Fibroblast of villous mesenchyme (primary cell): ENCODE measurements at places on chromosomes 7 and 10.
A peak's percentile ranks its signal among the peaks of the same experiment; 100 is the strongest.

- peak; percentile 51 for DNase-seq
Observed at GRCh38 chr7:20329389-20330238, 1.1 kb upstream of the ITGB8 start.

GRCh38 chr7:40315277-40315676 lies 180.5 kb downstream of the SUGCT start:
- DNase-seq = no peak

- DNase-seq = no peak
Observed at GRCh38 chr7:631291-631711, 95.2 kb upstream of the DNAAF5 start.

- no peak for DNase-seq
Observed at GRCh38 chr7:150717814-150718420, 1.5 kb downstream of the GIMAP1 start.

- peak; percentile 7 for DNase-seq
Observed at GRCh38 chr10:115118346-115118745, 25.2 kb downstream of the ATRNL1 start.

- DNase-seq = peak; percentile 88
Observed at GRCh38 chr10:29946953-29947700, 112.3 kb downstream of the JCAD start.

GRCh38 chr10:33201056-33201780 lies 133.2 kb downstream of the NRP1 start:
- peak; percentile 90 for DNase-seq

GRCh38 chr10:63798599-63799498 lies 277.6 kb downstream of the REEP3 start:
- peak; percentile 78 for DNase-seq

- no peak for DNase-seq
Observed at GRCh38 chr10:48773580-48773979, 88.9 kb downstream of the WDFY4 start.

DNA sequence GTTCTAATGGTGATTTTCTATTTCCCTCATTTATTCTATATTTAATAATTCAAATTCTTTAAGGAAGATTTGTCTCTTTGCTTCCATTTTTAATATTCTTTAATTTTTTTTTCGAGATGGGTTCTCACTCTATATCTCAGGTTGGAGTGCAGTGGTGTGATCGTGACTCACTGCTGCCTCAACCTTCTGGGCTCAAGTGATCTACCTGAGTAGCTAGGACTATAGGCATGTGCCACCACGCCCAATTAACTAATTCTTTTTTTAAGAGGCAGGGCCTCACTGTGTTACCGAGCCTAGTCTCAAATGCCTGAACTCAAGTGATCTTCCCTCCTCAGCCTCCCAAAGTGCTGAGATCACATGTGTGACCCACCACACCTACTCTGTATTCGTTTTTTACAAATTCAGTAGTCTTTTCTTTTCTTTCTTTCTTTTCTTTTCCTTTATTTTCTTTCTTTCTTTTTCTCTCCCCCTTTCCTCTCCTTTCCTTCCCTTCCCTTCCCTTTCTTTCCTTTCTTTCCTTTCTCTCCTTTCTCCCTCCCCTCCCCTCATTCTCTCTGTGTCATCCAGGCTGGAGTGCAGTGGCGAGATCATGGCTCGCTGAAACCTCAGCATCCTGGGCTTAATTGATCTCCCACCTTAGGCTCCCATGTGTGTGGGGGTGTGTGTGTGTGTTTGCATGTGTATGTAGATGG lies 323.1 kb downstream of the ADK start:
- no peak for DNase-seq

DNA sequence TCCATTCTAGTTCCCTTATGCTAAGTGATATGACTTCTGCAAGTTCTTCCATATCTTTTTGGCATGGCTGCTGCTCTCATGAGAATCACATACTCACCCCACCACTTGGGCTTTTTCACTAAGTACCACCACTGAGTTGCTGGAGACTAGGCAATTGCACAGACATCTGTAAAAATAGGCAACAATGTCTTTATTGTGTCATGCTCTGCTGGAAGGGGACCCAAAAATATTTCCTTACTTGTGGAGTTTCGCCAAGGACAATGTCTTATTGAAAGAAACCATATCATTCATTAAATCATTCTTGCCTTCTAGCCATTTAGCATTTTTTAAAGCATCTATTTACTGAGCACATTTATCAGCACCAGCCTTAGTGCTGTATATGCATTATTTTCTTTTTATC lies 17.4 kb upstream of the ASZ1 start:
- no peak for DNase-seq

- DNase-seq = no peak
Observed at GRCh38 chr10:84265418-84265817, 20.6 kb downstream of the RGR start.

DNA sequence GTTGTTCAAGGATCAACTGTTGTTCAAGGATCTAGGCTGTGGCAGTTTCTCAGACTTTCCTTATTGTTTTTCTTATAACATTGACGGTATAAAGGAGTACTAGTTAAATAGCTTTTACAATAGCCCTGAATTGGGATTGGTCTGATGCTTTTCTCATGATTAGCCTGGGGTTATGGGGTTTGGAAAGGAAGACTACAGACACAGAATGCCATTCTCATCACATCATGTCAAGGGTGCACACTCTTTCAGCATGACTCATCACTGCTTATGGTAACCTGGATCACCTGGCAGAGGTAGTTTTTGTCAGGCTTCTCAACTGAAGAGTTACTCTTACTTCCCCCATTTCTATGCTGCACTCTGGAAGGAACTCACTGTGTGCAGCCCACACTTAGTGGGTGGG lies 194.2 kb upstream of the NPSR1 start:
- no peak for DNase-seq

GRCh38 chr7:128740996-128741395 lies 1.8 kb downstream of the CALU start:
- DNase-seq = peak; percentile 24

GRCh38 chr7:55144333-55145317 lies 125.8 kb downstream of the EGFR start:
- DNase-seq = no peak

- no peak for DNase-seq
Observed at GRCh38 chr10:88404133-88404532, 179.0 kb downstream of the RNLS start.

- DNase-seq = no peak
Observed at GRCh38 chr10:28981007-28981406, 303.7 kb downstream of the BAMBI start.

DNA sequence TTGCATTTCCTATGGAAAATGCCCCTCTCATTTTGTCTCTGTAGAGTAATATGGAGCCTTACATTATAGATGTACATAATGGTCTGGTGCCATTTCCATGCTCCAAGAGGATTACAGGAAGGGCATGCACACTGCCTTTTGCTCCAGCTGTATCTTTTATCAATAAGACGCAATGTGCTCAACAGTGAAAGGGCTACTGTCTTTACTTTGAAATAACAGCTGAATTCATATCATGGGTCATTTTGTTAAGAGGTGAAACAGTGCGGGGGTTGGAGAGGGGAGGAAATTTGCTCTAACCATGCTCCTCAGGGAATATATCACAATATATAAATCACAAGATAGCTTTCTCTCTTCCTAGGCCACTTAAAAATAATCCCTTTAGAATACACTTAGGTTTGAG lies 77.7 kb downstream of the ICA1 start:
- DNase-seq = no peak

GRCh38 chr10:5581670-5582566 lies 57.2 kb downstream of the CALML3 start:
- DNase-seq = no peak

- no peak for DNase-seq
Observed at GRCh38 chr7:98514211-98515031, 102.7 kb upstream of the NPTX2 start.

- DNase-seq = no peak
Observed at GRCh38 chr7:68840991-68841390, 757.3 kb upstream of the AUTS2 start.

DNA sequence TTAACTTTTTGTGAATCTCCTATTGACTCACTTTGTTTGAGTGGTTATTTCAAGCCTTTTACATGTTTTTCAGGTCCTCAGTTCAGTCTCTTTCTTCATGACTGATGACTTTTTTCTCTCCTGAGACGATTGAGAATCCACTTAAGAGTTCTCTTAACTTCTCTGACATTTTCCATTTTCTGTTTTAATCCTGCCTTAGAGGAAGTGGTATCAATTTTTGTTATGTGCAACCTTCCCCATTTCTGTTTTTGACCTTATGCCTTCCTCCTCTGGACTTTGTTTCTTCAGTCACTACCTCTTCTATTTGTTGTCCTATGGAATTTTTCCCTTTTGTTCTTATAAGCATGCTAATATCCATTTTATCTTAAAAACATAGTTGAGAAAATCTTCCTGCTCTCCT lies 2.4 kb downstream of the PSMC2 start:
- no peak for DNase-seq

DNA sequence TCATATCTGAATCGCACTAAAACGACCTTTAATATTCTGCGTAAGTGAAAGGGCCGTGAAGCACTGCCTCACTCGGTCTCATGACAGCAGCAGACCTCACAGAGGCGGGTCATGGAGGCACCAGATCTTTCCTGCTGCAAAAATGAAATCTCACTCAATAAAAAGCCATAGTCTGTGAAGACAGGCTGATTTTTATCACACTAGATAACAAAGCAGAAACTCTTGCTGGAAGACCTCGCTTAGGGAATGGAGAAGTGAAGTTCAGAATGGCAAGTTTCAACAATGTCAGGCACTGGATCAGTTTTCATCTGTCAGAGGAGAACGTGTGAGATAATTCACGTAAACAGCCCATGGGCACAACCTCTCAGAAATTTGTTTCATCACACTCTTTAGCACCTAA lies 8.0 kb downstream of the SEPHS1 start:
- DNase-seq = peak; percentile 7

GRCh38 chr7:75055155-75055554 lies 18.4 kb downstream of the RCC1L start:
- DNase-seq = no peak

- DNase-seq = no peak
Observed at GRCh38 chr7:21768279-21768678, 177.4 kb downstream of the CDCA7L start.

DNA sequence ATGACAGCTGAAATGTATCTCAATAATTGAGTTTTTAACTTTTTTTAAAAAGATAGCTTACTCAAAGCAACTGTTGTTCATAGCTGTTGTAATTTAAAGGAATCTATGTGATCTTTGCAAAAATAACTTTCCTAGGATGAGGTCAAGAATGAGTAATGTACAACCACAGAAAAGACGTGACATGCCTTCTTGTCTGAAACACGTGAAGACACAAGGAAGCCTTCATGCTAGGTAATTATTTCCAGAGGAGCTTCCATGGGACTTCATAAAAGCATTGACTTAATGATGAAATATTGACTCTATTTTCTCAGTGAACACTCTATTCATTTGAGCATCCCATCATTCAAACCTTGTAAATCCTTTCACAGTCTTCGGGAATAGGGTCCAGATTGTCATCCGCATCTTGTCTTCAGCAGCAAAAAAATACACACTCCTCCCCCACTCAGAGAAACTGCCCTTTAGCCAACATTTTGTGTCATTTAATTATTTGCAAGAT lies 528.0 kb downstream of the NRG3 start:
- no peak for DNase-seq

DNA sequence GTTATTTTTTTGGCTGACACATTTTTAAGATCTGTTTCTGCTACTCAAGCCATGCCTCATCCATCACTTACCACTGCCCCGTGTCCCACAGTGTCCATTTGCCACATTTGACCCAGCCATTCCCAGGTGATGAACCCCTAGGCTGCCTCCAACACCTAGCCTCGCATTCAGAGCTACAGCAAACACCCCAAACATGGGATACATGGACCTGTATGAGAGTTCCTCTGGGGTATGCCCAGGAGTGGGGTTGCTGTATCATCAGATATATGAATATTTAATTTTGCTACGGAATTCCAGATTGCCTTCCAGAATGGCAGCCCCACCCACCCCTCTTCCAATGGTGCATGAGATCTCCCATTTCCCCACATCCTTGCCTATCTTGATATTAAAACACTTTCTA lies 190.1 kb upstream of the RNF32 start:
- DNase-seq = no peak

GRCh38 chr10:29317027-29317420 lies 28.2 kb downstream of the LYZL1 start:
- no peak for DNase-seq

- peak; percentile 68 for DNase-seq
Observed at GRCh38 chr7:36967387-36967786, 243.1 kb upstream of the AOAH start.

DNA sequence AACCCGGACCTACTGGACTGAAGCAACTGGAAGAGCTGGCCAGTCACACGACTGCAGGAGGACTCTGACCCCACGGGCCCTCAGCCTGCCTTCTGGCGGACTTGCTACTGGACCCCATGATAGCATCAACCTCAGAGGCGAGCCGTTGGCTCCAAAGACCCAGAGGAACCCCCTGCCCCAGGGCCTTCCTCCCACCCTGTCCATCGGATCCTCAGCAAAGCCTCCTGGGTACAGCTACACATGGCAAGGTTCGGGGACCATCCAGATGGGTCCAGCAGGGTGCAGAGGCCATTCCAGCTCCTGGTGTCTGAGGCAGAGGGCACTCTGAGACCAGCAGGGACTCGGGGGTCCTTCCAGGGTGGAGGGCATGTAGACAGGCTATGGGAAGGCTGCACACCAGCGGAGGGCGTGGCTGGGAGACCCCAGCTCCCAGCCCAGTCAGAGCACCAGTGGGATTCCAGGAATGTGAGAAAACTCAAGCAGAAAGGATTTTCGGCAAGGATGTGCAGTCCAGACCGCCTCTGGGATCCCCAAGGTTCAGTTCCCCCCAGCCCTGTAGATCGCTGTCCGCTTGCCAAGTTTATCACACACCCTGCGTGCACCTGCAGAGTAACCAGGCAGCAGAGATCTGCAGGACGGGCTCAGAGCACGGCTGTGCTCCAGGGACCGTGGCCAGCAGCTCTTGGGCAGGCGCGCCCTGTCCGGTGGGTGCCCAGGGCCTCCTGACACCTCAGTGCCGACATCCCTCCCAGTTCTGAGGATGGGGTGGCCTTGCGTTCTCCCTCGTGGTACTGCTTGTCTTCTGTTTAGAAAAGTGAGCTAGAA lies 89.8 kb upstream of the PPP2R2D start:
- no peak for DNase-seq

DNA sequence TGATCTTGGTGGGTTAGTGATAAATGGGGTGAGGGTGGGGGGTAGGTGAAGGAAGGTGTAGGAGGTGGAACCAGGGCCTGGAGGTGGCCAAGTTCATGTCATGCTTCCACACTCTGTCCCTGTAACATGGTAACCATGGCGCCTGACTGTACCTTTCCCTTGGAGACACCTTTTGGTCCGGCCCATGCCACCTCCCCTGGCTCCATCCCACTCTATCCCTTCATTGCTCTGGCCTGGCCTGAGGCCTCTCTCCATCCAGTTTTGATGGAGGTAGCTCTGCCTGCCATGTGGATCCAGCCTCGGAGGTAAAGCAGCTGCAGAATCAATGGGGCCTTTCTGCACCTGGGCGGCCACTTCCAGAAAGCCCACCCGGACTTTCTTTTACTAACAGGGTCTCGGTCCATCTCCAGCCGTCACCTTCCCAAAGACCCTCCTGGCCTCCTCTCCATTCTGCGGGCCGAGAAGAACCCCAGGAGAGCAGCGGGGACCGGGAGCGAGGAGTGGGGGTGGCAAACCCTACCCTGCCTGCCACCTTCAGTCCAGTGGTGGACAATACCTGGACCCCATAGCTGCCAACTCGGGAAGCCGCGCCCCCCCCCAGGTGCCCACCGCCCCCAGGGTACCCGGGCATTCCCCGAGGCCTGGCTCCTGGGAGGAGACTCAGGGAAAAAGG lies 504 bp upstream of the TRRAP start:
- no peak for DNase-seq
